ENCODE measurements at places on chromosomes 13 and 19.

DNA sequence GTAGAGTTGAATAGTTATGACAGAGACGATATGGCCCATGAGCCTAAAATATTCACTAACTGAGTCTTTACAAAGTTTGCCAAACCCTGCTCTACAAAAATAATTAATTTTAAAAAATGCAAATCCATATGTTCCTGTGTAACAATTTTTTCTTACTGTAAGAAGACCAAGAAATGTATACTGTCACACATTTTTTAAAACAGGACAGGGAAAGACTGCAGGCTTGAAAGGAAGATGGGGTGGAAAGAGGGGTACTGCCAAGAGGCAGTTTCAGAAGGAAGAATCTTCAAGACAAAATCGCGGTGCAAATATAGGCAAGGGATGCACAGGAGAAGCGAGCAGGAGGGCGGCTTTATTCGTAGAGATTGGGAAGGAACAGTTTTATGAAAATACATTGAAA lies 115.7 kb upstream of the KLHL1 start:
- DNase-seq, result no peak

- no peak for DNase-seq
Observed at GRCh38 chr13:57437587-57437986, 194.0 kb upstream of the PCDH17 start.

- DNase-seq, result no peak
Observed at GRCh38 chr19:3784607-3785450, 1.4 kb downstream of the MATK start.

GRCh38 chr19:39805104-39805503 lies 26.4 kb downstream of the LEUTX start:
- DNase-seq, result no peak

GRCh38 chr19:34457446-34457845 lies 24.1 kb upstream of the WTIP start:
- DNase-seq, result no peak

DNA sequence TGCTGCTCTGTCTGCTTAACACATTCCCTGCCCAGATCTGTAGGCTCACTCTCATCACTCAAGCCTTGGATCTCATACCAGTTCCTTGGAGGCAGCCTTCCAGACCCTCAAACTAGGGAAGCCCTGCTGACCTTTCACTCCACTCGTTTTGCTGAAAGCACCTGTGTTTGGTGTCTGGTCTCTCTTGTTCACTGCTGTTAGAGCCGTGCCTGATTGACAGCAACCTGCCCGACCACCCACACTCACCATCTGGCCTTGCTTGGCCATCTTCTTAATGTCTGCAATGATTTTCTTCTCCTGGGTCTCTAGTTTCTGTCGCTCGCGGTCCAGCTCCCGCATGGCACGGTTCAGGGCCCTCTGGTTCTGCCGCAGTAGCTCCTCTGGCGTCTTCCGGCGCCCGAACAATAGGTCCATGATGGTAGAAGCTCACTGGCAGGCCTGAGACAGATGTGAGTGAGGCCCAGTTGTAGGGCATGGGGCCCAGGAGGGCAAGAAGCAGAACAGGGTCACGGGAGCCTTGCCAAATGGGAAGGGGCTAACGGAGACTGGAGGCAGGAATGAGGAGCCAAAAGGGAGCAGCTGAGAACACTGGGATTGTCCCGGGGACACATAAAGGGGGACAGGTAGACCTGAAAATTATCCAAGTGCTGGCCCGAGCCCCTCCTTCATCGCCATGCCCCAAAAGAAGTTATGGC lies 959 bp downstream of the CHMP2A start:
- no peak for DNase-seq

- no peak for DNase-seq
Observed at GRCh38 chr19:5364674-5365073, 24.1 kb upstream of the PTPRS start.

DNA sequence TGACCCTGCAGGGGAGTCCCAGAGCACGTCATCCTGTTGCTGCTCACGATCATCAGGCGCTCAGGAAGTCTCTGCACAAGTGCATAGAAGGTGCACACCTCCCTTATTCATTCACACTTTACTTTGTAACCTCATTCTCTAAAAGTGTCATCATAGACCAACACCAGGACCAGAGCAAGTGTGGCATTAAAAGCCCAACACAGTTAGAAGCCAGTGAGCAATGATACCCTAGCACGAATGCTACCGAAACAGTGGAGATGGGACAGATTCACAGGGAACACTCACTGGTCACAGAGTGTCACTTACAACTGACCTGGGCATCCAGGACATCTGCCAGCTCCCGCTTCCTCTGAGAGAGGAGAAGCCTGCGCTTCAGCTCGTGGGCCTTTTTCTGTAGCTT lies 17.0 kb downstream of the HAUS8 start:
- DNase-seq, result no peak

- DNase-seq, result no peak
Observed at GRCh38 chr19:45340899-45341453, 426 bp downstream of the KLC3 start.

GRCh38 chr13:33636955-33637670 lies 180.8 kb upstream of the RFC3 start:
- DNase-seq, result no peak

GRCh38 chr13:78997902-78998629 lies 339.1 kb upstream of the OBI1 start:
- no peak for DNase-seq
